CD4-positive, alpha-beta T cell (primary cell): ENCODE measurements at places on chromosomes 3 and 15.

- DNase-seq, result no peak
Measured at GRCh38 chr3:58260261-58260731, 22.7 kb downstream of the ABHD6 start.

DNA sequence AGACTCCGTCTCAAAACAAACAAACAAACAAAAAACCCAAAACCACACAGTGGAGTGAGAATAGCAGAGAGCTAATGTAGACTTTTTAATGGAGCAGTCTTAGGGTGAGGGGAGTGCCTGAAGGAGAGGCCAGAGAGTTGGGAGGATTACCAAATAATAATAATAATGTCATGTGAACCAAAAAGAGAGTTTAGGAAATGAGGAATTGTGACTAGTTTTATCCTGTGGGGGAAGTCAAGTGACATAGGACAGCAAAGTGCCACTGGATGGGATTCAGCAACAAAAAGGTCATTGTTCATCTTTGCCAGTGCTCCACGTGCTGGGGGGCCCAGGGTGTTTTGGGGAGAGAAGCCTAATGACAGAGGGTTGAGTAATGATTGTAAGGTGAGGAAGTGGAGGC is 12.9 kb downstream of the GPR87 start:
- no peak for DNase-seq

- no peak for DNase-seq
Measured at GRCh38 chr3:78712270-78712669, 1055.5 kb downstream of the ROBO1 start.

GRCh38 chr15:77122576-77122975 is 51.7 kb upstream of the TSPAN3 start:
- no peak for DNase-seq

- DNase-seq, result no peak
Measured at GRCh38 chr3:155070932-155071387, 9.2 kb upstream of the MME start.

DNA sequence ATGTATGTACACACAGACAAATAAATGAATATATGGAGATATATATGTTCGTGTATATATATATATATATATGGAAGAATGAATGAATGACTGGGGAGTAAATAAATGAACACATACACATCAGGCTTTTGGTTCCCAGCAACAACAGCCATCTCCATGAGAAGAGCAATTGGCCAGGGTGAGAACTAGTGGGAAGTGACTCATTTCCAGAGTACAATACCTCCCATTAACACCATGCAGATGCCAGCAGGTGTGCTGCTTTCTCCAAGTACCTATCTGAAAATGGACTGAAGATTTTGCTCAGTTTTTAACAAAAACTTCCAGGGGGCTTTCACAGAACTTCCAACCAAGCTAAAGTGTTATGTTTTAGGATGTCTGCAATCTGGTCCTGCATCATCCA is 179.8 kb upstream of the SLC2A2 start:
- DNase-seq, result no peak

DNA sequence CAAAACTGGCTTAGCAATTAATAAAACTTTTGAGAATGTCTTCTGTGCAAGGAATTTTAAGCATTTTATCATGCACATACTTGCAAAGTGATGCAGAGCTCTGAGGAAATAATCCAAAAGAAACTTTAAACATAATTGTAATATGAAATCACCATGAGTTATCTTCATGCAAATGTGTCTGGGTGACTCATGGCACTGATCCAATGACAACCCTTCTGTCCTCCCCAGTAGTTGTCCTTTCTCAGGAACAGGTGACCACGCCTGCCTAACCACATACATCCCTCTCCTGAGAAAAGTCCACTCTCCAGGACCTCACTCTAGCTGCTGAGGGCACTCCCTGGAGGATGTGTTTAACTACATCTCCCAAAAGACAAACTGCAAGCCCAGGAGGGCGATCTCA is 530.6 kb upstream of the IL12A start:
- DNase-seq, result no peak

- DNase-seq, result no peak
Measured at GRCh38 chr3:100630664-100631063, 21.3 kb downstream of the ADGRG7 start.

DNA sequence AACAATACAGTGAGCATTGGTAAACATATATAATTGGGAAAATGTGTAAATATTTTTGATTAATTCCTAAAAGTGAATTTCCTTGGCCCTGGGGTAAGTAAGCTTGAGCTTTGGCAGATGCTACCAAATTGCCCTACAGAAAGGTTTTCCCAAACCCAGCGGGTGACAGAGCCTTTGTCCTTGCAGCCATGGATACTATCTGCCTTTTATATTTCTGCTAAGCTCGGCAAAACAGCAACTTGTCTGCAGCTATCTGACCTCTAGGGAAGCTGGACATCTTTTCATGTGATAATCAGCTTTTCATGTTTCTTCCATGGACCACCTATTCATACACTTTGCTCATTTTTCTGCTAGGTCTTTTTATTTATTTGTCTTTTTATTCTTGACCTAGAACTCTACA is 64.7 kb upstream of the SEC22A start:
- no peak for DNase-seq

DNA sequence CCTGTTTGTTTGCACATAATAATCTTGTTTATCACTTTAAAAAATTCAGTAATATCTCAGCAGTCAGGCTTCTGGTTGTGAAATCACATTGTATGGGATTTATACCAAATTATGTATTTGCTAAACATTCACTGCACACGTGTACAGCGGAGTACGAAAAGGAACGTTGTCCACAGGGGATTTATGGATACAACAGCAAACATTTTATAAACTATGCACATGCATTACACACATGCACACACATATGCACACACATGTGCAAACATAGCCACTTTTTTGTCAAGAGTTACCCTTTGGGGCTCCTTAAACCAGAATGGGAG is 150.5 kb downstream of the LRRK1 start:
- no peak for DNase-seq

DNA sequence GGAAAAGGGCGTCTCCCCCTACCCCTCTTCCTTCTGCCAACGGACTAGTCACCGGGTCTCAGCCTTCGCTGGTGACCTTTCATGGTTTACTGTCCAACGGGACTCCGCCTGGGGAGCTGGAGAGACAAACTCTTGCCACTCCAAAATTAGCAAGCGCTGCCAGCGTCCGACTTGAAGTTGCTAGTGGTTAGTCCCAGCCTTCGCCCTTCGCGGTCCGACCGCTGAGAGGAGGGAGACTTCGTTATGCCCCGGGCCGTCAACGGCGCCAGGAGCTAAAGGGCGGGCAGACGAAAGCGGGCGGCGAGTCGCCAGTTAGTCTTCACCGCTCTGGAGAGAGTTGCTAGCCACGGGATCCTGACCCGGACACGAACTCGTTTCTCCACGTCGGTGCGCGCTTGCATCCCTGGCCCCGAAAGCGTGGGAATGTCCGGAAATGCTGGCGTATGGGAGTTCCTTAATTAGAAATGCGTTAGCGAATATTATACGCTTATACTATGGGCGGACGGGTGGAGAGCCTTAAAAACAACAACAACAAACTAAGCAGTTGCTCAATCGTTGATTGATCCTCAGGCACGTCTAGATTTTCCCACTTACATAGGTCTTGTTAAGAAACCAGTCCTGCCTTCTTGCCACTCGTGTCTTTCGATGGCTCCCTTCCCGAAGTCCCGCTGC is 716 bp downstream of the SMC4 start:
- DNase-seq, result peak; percentile 11

DNA sequence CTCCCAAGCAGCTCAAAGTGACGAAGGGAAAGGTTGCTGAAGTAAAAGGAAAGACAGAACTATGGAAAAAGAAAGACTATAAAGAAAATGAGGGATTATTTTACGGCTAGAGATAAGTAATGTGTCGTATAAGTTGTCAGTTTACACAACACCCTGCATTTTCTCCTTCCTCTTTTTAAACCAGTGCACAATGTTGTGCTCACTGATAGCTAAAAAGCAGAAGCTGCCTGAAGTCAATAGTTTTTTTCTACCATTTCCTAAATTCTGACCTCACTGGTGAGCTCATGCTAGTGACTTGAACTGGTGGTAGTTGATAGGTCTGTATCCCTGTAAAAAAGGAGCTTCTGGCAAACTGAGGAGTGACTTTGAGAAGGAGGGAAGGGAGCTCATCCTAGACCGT is 368.6 kb upstream of the GBE1 start:
- no peak for DNase-seq

GRCh38 chr3:117063930-117064329 is 354.4 kb downstream of the TUSC7 start:
- DNase-seq, result no peak
